ENCODE measurements at places on chromosomes 5 and 9.

DNA sequence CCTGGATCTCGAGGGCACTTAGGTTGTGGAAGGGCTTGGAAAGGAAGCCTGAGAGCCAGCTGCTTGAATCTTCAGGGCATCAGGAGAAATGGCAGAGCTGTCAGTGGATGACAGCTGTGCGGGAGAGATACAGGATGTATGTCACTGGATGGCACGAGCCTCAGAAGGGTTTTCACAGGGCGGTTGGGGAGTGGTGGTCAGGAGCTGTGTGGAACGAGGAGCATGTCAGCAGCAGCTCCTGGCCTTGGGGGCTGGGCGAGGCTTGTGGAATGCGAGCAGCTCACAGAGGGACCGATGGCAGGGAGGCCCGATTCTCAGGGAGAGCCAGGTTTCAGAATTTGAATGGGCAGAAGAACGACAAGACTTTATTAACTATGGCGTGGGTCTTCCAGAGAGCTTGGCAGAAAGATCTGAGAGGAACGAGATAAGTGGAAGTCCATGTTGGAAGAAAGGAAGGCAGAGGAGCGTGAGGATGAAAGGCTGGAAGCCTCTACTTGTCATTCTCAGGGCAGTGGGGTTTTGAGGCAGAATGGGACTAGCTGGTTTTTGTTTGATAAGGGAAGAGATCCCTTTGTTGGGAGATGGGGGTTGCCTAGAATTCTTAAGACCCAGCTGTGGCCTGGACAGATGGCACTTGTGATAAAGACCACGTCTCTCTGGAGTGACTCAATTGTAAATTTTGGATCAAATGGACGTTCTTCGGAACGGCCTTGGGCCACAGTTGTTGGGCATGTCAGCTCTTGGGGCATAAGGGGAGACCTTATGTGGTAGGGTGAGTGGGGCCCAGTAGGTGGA, 60.3 kb downstream of the SNX30 start:
- no peak for DNase-seq

- no peak for DNase-seq
These were observed 12.9 kb upstream of the FRRS1L start for GRCh38 chr9:109179801-109180523.

GRCh38 chr9:92048924-92049625, 66.1 kb downstream of the SPTLC1 start:
- DNase-seq = no peak

- no peak for DNase-seq
These were observed 1.3 kb upstream of the LHX2 start for GRCh38 chr9:124010303-124010664.

DNA sequence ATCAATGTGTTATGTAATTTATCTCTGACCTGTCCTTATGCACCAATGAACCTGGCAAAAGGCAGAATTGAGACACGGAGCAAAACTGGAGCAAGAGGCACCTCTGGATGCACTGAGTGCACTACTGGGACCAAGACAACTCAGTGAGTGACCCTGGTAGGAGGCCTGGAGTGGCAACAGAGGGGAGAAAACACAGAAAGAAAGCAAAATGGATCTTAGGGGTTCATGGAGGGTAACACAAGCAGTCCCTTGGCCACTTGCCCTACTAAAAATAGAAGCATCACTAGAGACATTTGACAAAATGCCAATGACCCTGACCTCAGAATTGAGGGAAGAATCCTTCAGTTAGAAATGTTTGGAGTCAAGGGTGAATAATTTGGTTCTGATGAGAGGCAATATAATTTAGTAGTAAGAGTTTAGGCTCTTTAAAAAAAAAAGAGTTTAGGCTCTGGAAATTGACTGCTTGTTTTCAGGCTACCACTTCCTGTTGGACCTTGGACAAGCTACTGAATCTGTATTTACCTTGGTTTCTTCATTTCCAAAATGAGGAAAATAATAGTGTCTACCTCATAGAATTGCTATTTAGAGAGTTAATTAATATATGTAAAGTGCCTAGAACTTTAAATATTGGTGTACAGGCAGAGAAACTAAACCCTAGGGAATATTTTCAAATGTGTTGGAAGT, 234.9 kb upstream of the TARS1 start:
- DNase-seq = no peak

GRCh38 chr9:127838375-127839078, 15.9 kb downstream of the ENG start:
- DNase-seq = no peak

DNA sequence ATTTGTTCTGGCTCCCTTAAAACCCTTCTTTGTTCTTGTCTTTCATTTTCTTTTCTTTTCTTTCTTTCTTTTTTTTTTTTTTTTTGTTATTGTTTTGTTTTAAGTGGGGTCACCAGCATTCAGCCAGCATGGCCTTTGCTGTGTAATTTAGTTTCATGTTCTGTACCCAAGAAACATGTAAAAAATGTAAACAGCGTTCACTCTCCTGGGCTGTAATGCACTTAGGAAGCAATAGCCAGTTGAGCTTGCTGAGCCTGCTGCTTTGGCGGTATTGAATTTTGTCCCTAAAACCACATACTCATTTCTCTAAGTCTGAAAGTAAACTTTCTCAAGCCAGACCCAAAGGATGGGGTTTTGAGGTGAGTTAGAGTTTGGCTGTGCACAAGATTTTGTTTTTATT, 158.6 kb downstream of the PAPPA start:
- DNase-seq = no peak

All from progenitor cell of endocrine pancreas (in vitro differentiated cells).